ENCODE measurements at places on chromosomes 12 and 14. TPM values are rescaled to one million over a fixed set of nuclear protein-coding genes. Genes with fewer than 3 reads are reported as not detected.

TAS2R50 gene
- 0.24 TPM for total RNA-seq

DNA sequence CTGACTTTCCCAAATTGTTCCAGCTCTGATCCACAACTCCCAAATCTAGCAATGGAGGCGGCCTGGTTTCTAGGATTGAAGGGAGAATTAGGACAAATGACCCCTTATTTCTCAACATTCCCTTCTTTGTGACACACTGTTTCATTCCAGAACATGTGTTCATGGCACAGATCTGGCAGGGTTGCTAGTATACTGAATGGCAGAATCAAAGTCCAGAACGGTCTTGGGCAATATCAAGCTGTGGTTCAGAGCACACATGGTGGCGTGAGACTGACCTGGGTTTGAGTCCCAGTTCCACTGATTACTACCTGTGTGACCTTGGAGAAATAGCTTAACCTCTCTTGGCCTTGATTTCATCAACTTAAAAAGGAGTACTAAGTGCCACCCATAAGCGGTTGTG is 152.5 kb downstream of the SAMD4A start:
- DNase-seq, result no peak

DNA sequence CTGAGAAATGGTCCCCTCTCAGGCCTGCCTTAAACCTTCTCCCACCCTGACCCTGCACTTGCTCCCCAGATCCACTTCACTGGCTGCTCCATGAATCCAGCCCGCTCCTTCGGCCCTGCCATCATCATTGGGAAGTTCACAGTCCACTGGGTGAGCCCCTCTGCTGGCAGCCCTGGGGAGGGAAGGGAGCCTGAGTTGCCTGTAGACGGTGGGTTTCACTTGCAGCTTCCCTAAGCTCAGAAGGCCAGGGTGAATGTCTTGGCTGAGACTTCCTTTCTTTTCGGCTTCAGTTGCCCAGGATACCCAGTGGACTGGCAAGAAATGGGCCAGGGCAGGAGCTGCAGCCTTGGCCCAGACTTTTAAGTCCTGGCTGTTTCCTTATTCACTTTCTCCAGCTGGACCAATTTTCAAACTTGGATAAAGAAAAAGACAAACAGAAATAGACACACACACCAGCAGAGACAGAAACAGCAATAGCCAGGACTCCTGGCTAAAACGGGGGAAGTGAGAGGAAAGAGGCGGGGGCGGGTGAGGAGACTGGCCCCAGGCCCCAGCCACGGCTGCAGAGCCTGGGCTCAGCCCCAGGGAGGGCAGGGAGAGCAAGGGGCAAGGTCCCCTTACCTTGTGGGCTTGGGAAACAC is 2.0 kb downstream of the AQP6 start:
- no peak for DNase-seq

DNA sequence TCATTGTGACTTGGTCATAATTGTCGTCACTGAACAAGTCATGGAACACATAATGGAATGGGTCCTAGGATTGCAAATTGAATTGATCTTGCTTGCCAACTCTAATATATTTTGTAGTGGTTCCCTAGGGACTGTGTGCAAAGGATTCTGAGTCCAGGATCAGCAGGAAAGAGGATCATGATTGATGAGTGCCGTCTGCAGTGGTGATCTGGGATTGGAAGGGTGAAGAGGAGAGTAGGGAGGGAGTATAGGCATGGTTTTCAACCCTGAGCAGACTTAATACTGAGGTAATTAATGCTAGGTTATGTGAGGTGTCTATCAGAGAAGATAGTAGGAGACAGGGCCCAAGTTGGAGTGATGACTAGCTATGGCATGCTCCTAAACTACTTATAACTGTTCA is 168.9 kb downstream of the ESR2 start:
- no peak for DNase-seq

DNA sequence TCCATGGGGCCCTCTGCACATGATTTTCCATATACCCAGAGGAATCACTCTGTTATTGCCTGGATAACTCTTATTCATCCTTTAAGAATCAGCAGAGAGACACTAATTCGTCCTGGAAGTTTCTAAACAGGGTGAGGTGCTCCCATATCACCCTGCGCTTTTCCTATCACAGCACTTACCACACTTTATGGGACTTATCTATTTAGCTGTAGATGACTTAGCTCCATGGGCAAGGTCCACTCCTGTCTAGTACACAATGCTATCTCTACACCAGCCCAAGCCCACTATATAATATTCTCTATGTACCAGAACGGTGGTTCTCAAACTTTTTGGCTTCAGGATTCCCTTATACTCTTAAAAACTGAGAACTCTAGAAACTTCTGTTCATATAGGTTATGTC is 111.7 kb downstream of the EFCAB11 start:
- no peak for DNase-seq

KRT72 gene
- total RNA-seq, result not detected

BATF gene
- 3.9 TPM for total RNA-seq

XRCC3 gene
- total RNA-seq, result 22.4 TPM

DNA sequence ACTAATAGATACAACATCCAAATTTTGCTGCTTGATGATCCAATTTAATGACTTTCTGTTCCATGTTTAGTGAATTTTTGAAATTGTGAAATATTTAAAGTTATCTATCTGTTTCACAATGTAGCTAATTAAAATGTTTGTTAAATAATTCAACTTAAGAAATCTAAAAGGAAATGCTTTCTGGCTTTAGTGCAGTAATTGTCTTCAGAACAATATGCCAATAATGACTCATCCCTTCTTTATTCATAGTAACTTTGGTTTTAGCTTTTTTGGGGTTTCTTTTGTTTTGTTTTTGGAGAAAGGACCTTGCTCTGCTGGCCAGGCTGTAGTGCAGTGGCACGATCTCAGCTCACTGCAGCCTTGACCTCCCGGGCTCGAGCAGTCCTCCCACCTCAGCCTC is 479.2 kb upstream of the RGS6 start:
- DNase-seq, result peak; percentile 2

- DNase-seq, result no peak
These were observed 9.0 kb upstream of the NKX2-1 start for GRCh38 chr14:36529062-36529461.

DNA sequence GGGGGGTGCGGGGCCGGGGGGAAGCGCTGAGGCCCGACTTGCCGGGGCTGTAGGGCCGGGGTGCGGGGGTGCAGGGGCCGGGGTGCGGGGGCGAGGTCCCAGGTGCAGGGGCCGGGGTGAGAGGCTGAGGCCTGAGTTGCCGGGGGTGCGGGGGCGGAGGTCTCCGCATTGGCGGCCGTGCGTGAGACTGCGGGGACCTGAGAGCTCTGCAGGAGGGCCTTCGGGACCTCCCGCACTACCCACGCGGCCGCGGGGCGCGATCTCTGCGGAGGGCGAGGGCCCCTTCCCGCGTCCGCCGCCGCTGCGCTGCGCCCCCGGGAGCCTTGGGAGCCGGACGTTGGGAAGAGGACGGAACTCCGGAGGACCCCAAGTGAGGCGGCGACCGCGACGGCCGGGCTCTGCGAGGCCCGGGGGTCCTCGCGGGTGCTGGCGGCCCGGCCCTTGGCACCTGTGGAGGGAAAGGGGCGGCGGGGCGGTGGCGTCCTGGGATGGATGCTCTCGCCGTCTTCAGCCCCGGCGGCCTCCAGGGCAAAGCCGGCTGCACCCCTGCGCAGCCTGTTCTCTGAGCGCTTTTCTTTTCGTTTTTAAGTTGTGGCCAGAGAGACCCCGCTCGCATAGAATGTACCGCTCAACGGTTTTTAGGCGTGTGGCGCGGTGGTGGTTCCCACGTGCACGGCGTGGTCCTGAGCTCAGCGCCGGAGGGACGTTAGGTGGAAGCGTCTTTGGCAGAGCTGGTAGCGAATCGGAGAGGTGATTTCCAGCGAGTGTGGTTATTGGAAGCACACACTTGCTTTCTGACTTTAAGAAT is 1.3 kb downstream of the PIWIL1 start:
- DNase-seq, result no peak

DNA sequence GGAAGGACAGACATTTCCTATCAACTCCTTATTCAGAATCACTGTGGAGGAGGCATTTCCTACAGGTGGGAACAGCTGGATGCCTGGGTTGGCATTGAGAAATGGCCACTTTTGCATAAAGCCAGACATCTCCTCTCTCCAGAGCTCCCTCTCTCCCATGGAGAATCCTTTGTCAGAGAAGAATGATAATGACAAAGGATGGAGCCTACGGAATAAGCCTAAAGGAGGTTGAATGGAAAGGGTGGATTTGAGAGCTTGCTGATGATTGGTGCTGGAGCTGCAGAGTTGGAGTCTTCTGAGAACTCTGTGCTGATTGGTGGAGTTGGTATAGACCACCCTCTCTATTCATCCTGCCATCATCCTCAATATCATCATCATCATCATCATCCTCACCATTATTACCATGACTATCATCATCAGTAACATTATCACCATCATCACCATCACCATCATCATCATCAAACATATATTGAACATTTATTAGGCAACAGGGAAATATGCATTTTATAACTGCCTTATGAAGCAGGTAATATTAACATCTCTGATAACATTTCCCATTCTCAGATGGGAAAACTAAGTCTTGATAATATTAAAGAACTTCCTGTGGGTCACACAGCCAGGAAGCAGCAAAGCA is 89.2 kb upstream of the HSPB8 start:
- no peak for DNase-seq

GRCh38 chr12:13576935-13577500 is 380.5 kb downstream of the EMP1 start:
- no peak for DNase-seq

- DNase-seq, result no peak
These were observed 151.4 kb downstream of the MED13L start for GRCh38 chr12:116125956-116126566.

DNA sequence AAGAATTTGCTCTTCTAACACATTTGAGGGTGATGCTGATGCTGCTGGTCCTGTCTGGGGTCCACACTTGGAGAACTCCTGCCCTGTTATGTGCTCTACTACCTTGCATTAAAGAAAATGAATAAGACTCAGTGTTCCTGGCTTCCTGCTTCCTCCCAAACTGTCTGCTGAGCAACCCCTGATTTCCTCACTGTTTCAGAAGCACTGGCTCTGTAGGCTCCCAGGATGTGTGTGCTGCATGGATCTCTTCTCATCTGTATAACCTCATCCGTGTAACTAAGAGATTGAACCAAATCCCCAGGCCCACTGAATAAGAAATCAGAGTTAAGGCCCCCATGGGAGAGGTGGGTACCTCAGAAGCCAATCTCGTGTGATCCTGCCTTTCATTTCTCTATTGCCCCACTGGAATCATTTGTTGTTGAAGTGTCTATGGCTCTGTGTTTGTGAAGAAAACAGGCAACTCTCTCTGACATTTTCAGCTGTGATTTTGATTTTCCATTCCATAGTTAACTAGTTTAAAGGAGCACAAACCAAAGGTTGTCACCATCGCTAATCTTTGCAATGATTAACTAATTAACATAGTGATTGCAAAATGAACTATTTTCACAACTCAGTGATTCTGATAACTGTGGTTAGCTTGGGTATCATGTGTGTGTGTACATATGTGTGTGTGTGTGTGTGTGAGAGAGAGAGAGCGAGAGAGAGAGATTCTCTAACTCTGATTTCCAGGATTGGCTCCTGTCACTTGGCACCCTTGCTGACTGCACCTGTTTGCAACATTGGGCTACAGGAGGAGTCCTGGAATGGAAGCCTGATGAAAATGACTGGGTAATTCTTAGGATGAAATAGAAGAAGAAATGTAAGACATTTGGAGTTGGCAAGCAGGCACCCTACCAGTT is 196.2 kb downstream of the SLC38A4 start:
- no peak for DNase-seq

GRCh38 chr14:74457565-74457895 is 31.5 kb upstream of the SYNDIG1L start:
- no peak for DNase-seq

DNA sequence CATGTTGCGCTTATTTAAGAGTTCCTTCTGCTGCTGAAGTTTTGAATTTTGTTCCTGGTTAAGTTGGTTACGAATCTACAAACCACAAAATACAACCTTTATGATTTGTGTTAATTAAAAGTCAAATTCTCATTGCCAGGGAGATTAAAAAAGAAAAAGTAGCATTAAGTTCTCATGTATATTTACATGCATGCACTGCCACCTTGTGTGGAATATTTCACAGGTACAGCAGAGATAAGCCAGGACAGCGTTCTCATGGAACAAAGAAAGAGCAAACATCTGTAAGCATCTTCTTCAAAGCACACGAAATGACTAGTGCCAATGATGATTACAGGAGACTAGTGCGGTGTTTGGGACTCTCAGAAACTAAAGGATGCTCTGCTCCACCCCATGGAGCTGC is 34.2 kb downstream of the ZFYVE21 start:
- no peak for DNase-seq

DPF3 gene
- total RNA-seq, result 6.5 TPM

DNA sequence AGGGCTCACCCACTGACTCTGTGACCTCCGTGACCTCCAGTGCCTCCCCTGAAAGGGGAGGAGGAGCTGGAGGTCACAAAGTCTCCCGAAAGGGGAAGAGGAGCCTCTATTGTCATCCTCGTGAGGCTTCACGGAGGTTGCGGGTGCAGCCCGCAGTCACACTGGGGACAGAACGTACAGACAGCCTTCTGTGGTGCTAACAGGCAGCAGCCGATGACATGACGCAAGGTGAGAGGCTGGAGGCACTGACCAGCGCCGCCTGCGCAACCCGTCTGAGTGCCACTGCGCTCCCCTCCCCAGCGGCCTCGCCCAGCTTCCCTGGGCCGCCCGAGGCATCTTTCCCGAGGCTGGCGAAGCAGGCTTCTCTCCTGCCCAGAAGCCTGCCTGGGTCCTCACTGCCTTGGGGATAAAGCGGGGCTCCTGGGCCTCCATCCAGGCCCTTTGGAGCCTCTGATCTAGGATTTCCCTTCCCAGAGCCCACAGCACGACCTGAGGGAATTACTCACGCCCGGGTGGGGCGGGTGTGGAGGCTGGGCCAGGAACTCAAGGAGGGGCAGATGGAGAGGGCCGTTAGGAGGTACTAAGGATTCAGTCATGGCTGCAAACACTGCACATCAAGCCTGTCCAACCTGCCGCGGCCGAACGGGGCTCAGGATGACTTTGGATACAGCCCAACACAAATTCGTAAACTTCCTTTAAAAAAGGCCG is 12.3 kb upstream of the LBHD2 start:
- DNase-seq, result no peak

PUS1 gene
- 9.5 TPM for total RNA-seq

- peak; percentile 19 for DNase-seq
These were observed 57.6 kb downstream of the SSPN start for GRCh38 chr12:26252946-26253345.

DNA sequence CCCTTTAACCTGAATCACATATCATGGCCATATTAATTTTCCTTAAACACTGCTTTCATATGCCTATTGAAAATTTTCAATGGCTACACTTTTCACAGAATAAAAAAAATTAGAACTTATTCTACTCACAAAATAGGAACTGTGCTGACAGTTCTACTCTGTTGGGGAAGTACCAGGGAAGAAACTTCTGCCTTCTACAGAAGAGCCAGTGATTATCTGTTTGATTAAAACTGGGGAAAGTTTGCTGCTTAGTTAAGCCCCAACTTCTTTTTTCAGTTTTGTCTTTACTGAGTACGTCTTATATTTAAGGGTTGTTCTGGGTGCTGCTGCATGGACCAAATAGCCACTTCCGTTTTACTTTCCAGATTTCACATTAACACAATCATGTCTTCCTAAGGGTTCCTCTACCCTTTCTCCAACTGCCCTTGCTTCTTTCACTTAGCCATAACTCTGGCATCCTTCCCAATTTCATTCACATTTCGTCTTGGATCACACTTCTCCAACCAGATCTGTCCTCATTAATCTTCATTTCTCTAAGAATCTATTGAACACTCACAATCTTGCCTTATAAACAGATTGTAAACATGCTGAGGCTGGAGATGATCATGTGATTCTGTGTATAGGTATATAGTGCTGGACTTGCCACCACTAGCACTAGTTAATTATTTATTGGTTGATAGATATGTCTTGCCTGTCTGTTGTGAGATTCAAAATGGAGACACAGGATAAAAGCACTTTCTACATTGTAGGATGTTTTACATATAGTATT is 1.9 kb upstream of the SEL1L start:
- no peak for DNase-seq
